Neural progenitor cell (in vitro differentiated cells): ENCODE measurements at places on chromosomes 1 and 21. TPM values are rescaled to one million over a fixed set of nuclear protein-coding genes. Genes with fewer than 3 reads are reported as not detected.

Gene HIVEP3
- 0.37 and 1.1 TPM in 2 replicates for total RNA-seq

Gene C1orf141
- total RNA-seq, result not detected in 2 replicates

Gene S100A8
- total RNA-seq, result not detected in 2 replicates

Gene VANGL2
- 23.0 and 46.6 TPM in 2 replicates for total RNA-seq

Gene COL11A1
- total RNA-seq, result 56.6 and 78.9 TPM in 2 replicates

Gene UTS2
- total RNA-seq, result not detected in 2 replicates

Gene OR2L13
- not detected in 2 replicates for total RNA-seq

Gene ASTN1
- total RNA-seq, result 7.7 and 9.9 TPM in 2 replicates

Gene MYCL
- 21.8 and 39.8 TPM in 2 replicates for total RNA-seq

Gene SYNC
- total RNA-seq, result not detected in 2 replicates

Gene S100A3
- total RNA-seq, result not detected in 2 replicates

GRCh38 chr1:160066829-160067745 lies 2.9 kb downstream of the KCNJ10 start:
- DNase-seq, result no peak

GRCh38 chr1:231724876-231725647 lies 98.5 kb downstream of the DISC1 start:
- DNase-seq, result peak; percentile 66

DNA sequence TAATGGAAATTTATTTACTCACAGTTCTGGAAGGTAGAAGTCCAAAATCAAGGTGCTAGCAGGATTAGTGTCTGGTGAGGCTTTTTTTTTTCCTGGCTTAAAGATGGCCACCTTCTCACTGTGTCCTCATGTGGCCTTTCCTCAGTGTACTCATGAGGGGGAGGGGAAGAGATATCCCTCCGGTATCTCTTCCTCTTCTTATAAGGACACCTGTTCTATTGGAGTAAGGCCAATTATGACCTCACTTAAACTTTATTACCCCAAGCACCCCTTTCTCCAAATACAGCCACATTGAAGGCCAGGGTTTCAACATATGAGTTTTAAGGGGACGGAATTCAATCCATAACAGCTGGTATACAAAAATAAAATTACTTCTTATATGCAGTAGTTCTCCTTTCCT lies 203.7 kb upstream of the C1orf87 start:
- DNase-seq, result no peak

GRCh38 chr1:76239470-76239918 lies 164.9 kb downstream of the ST6GALNAC3 start:
- DNase-seq, result no peak

GRCh38 chr1:81650776-81651175 lies 150.0 kb upstream of the ADGRL2 start:
- no peak for DNase-seq

DNA sequence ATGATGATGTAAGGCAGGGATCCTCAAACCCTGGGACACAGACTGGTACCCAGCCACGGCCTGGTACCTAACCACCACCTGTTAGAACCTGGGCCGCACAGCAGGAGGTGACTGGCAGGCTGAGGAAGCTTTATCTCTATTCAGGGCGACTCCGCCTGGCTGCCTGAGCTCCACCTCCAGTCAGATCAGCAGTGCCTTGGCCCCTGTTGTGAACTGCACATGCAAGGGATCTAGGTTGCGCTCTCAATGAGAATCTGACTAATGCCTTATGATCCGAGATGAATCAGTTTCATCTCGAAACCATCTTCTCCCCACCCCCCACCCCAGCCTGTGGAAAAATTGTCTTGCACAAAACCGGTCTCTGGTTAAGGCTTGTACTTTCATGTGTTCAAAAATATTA lies 4.2 kb downstream of the RNPC3 start:
- DNase-seq, result peak; percentile 58

GRCh38 chr1:33346533-33346926 lies 25.6 kb upstream of the A3GALT2 start:
- DNase-seq, result no peak

GRCh38 chr1:91742848-91743292 lies 143.1 kb downstream of the TGFBR3 start:
- no peak for DNase-seq

GRCh38 chr1:211737115-211738035 lies 62.0 kb upstream of the NEK2 start:
- no peak for DNase-seq

DNA sequence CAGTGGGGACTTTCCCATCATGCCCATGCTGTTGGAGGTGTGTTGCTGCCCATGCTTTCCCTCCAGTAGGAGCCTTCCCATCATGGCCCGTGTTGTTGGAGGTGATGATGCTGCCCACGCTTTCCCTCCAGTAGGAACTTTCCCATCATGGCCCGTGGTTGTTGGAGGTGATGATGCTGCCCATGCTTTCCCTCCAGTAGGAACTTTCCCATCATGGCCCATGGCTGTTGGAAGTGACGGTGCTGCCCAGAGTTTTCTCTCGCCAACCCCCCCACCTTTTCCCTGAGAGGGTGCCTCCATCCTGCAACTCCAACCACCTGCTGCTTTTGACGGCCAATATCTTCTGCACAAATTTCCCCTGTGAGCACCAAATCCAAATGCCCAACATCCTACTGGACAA lies 205.7 kb downstream of the TOMM20 start:
- no peak for DNase-seq

DNA sequence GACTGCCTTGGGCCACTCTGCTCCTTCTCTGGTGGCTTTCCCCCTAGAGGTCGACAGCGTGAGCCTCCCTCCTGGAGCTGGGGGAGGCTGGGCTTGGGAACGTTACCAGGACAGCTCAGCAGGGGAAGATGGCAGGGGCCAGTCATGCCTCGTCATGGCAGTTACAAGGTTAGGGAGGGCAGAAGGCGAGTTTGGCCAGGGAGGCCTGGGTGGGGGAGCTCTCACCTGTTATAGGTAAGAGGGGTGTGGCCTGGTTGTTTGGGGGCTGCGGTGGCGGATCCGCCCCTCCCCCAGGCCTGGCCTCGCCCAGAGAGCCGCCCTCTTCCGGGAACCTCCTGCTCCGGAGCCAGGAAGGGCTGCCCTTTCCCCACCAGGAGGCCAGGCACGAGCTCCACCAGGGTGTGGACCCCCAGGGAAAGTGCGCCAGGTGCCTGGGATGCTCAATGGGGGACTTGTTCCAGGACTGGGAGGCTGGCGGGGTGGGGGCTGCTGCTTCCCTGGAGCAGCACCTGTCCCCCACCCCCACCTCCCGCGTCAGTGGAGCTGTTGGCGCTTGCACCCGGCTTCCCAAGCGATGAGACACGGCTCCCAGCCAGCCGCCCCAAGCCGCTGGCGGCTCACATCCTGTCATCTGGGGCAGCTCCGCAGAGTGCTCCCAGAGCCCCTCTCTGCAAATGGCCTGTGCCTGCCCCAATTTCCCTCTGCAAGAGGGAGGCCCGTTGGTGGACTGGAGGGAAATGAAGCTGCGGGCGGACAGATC lies 23.6 kb upstream of the PKP1 start:
- peak; percentile 27 for DNase-seq

- DNase-seq, result no peak
These were observed 7.3 kb downstream of the TSHB start for GRCh38 chr1:115036814-115037507.

GRCh38 chr1:38097284-38097898 lies 50.8 kb upstream of the POU3F1 start:
- no peak for DNase-seq

DNA sequence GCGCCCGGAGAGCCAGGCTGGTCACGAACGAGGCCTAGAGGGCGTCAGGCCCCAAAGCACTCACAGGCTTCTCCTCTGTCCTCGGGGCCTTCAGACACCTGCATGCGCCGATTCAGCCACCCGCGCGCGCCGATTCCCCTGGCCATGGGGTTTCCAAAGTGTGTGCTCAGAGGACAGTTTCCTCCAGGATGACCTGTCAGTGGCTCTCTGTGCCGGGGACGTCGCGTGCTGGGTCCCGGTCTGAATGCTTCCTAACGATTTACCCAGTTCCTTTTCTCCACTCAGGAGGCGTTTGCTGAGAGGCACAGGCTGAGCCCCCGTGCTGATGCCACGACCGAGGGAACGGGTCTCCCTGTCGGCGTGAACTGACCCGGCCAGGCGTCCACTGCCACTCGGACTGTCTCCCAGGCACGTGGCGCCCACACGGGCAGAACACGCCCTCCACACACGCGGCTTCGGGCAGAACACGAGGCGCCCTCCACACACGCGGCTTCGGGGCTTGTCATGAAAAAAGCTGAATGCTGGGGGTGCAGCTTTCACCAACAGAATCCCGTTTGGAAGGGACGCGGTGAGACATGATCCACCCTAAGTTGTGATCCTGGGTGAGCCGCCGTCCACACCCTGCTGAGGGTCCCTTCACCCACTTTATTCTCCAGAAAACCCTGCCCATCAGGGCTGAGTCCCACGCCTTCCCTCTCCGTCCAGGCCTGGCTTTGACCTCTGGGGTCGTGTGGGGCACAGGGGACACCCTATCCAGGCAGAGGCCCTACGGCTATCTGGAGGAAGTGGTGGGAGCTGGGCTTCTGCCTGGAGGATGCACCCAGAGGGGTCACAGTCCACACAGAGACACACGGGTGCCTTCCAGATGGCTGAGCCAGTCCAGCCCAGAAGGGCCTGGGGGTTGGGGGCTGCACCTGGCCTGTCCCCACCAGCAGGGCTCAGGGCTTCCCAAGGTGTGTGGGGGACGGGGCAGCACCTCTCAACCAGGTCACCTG lies 56.1 kb downstream of the COL6A1 start:
- no peak for DNase-seq

DNA sequence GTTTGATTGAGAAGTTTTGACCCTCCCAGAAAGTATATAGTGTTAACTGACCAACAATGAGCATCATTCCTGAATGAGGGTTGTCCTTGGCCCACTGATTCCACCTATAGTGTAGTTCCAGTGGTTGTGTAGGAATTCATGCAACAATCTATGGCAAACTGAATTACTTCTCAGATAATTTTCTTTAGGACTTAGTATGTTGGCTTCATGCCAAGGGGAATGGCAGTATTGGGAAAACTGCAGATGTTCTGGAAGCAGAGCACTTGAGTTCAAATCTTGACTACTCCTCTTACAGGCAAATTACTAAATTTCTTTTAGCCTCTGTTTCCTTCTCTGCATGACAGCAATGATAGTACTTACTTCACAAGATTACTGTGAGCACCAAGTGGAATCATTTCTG lies 65.8 kb downstream of the LRIG2 start:
- DNase-seq, result no peak

GRCh38 chr1:236502972-236503639 lies 20.7 kb upstream of the LGALS8 start:
- DNase-seq, result peak; percentile 85

GRCh38 chr21:41746744-41747006 lies 20.2 kb downstream of the RIPK4 start:
- DNase-seq, result no peak
